ENCODE measurements at places on chromosomes 13 and 19.

GRCh38 chr13:50248516-50249143, 233.4 kb downstream of the KCNRG start:
- DNase-seq: peak; percentile 10

DNA sequence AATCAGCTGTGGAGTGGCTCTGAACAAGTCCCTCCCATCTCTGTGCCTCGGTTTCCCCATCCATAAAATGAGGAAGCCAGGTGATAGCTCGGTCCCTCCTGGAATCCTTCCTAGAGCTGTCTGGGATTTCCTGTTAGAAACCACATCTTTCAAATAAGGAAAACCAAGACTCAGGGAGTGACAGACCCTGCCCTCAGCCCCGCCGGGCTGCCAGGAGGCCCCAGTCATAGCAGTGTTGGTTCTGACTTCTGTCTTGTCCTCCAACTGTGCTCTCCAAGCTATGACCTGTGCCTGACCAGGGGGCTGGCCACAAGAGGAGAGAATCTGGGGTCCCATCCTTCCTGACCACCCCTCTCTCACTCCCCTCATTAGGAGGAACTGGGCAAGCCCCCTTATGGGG, 1.1 kb upstream of the SHD start:
- no peak for DNase-seq

DNA sequence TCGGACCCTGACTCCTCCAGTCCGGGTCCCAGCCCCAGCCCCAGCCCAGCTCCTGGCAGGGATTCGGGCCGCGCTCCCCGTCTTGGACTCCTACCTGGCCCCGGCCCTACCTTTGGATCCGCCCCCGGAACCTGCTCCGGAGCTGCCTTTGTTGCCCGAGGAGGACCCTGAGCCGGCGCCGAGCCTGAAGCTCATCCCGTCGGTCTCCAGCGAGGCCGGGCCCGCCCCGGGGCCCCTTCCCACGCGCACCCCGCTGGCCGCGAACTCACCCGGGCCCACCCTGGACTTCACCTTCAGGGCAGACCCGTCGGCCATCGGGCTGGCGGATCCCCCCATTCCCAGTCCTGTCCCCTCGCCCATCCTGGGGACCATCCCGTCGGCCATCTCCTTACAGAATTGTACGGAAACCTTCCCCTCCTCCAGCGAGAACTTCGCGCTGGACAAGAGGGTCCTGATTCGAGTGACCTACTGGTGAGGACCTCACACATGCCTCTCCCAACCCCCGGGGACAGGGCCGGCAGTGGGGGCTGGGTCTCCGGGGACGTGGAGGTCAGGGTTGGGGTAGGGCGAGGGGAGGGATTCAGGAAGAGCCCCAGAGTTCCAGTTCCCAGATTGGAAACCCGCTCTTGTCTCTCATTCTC, 732 bp downstream of the SELENOV start:
- DNase-seq: no peak

DNA sequence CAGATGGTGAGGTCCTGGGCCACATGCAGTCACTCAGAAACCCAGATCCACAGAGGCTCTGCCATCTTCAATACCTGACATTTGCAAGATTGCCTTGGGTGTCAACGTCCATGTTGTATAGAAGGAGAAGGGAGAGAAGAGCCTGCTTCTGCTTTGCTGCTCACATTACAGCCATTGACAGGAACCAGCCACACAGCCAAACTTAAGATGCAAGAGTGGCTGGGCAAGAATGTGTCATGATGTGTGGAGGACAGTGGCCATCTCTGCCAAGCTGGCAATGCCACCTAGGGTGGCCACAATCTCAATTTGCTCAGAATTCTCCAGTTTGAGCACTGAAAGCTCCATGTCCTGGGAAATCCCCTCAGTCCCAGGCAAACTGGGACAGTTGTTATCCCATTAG, 25.9 kb upstream of the SERPINE3 start:
- DNase-seq: no peak

DNA sequence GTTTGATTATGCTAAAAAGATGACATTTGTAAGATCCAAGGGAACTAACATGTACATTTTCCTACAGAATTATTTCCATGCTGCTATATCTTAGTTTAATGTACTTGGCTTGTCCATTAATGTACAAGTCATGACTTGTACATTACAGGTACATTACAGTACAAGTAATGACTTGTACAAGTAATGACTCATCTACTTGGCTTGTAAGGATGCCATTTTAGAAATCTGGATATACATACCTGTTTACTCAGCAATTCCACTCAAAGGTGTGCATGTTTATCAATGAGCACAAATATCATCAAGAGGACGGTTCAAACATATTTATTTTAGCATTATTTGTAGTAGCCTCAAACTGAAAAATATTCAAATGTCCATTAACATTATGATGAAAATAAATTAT, 87.0 kb upstream of the TRPC4 start:
- DNase-seq: peak; percentile 17

GRCh38 chr13:104571161-104571892, 1505.1 kb upstream of the SLC10A2 start:
- DNase-seq: peak; percentile 86

DNA sequence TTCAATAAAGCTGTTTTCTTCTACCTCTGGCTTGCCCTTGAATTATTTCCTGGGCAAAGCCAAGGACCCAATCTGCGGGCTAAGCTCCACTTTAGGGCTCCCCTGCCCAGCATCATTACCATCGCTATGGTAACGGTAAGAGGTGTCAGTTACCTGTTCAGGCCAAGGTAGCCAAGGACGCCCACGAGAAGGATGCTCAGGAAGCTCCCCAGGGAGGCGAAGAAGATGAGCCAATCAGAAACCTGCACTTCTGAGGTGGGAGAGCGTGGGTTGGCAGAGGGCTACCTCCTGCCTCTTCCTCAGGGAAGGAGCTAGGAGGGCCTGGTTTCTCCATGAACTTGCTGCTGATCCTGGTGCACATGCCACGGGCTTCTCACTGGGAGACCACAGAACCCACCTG, 24.7 kb downstream of the IL12RB1 start:
- DNase-seq: no peak

GRCh38 chr19:29671393-29672160, 6.3 kb downstream of the PLEKHF1 start:
- DNase-seq: peak; percentile 52

GRCh38 chr13:23630349-23631093, 60.3 kb downstream of the TNFRSF19 start:
- no peak for DNase-seq

DNA sequence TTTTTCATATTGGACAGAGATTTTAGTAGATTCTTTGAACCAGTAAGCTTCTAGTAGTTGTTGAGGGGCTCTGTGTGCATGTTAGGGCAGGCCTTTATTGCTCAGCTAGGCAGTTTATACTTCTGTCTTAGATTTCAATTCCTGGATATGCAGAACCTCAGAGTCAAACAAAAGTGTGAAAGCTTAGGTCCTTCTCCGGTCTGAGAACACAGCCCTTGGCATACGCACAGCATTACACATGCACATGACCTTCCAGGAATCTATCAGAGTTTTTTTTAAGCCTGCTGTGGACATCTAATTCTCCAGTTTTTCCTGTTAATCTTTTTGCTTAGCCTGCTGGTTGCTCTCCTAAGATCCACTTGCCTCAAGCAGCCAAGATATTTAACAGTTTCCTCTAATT, 77.9 kb upstream of the KL start:
- no peak for DNase-seq

DNA sequence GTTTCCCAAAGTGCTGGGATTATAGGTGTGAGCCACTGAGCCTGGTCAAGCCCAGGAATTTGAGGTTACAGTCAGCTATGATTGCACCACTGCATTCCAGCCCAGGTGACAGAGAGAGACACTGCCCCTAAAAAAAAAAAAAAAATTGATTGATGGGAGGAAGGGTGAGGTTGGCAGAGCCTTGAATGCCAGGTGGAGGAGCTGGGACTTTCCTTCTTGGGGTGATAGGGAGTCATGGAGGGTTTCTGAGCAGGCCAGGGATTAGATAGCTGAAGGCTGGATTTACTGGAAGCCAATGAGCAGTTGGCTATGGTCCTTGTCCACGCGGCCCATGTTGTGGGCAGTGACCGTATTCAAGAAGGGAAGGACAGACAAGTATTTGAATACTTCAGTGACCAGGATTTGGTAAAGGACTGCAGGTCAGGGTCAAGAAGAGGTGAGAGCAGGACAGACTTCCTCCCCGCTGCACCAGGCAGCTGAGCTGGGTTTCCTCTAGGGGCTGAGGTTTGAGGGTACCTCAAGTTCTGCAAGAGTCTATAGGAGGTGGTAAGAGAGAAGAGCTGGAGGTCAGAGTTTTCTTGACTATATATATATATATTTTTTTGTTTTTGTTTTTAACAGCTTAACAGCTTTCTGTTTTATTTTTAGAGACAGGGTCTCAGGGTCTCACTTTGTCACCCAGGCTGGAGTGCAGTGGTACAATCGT, 6.9 kb upstream of the ICAM4 start:
- no peak for DNase-seq

- no peak for DNase-seq
Measured at GRCh38 chr13:26784704-26785639, 24.4 kb upstream of the GPR12 start.

GRCh38 chr19:56838909-56839651, 1.4 kb downstream of the PEG3 start:
- DNase-seq: no peak

DNA sequence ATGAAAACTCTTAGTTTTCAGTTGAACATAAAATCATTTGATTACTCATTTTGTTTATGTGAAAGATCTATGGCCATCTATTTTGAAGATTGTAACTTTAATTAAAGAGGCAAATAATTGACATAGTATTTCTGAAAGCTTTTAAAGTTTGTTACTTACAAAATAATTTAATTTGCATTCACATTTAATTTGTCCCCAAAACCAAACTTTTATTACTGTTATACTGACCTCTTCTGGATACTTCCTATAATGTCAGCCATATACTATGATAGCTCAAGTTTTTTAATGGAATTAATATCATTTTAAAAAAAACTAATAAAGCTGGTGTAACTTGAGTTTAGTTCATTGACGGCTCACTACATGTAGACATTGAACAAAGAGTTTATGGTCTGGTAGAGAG, 4.9 kb upstream of the SGCG start:
- DNase-seq: no peak

- DNase-seq: no peak
Measured at GRCh38 chr13:43422116-43422515, 364.7 kb downstream of the ENOX1 start.

DNA sequence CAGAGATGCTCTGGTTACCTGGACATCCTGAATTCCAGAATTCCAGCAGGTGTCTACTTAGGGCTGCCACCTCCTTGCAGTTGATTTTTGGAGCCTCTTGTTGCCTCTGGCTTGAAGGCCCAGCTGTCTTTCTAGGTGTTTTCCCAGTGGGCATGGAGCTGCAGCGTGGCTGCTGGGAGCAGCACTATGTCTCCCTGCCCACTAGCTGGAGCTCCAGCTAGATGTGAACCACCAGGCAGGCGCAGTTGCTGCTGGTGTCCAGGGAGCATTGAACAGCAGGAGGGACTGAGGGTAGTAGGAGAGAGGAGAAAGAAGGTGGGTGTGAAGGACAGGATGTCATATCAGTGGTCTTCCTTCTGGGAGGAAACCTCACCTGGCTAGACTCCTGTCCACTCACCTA, 9.9 kb upstream of the SELENOW start:
- DNase-seq: no peak

DNA sequence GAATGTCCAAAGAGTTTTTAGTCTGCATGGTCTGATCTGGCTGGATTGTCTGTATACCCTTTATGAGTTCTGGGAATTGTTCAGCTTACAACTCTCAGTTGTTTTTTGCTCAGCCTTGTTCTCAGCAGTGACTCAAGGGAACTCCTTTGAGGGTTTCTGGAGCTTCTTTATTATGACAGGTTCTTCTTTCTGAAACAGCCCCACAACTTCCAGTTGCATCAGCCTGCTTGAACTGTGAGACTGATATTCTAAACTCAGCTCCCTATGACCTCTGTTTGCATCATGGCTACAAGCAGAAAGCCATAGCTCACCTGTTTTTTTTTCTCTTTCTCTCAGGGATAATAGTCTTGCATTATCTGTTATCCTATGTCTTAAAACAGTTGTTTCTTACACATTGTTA, 85.0 kb downstream of the TDRD3 start:
- no peak for DNase-seq

GRCh38 chr19:4229179-4229931, at the start of gene EBI3:
TSS of gene EBI3 (plus strand) at chr19:4229523. CDS start at chr19:4229551, 28 bp downstream.
- DNase-seq: peak; percentile 54

GRCh38 chr19:41802770-41803169, 6.4 kb downstream of the CEACAM3 start:
- no peak for DNase-seq

GRCh38 chr19:1181606-1182005, 7.5 kb upstream of the SBNO2 start:
- DNase-seq: no peak

GRCh38 chr13:30125422-30126073, 181.8 kb downstream of the KATNAL1 start:
- no peak for DNase-seq

- no peak for DNase-seq
Measured at GRCh38 chr19:10003271-10003670, 7.0 kb downstream of the COL5A3 start.

GRCh38 chr13:112842343-112842856, 126.6 kb upstream of the MCF2L start:
- no peak for DNase-seq

DNA sequence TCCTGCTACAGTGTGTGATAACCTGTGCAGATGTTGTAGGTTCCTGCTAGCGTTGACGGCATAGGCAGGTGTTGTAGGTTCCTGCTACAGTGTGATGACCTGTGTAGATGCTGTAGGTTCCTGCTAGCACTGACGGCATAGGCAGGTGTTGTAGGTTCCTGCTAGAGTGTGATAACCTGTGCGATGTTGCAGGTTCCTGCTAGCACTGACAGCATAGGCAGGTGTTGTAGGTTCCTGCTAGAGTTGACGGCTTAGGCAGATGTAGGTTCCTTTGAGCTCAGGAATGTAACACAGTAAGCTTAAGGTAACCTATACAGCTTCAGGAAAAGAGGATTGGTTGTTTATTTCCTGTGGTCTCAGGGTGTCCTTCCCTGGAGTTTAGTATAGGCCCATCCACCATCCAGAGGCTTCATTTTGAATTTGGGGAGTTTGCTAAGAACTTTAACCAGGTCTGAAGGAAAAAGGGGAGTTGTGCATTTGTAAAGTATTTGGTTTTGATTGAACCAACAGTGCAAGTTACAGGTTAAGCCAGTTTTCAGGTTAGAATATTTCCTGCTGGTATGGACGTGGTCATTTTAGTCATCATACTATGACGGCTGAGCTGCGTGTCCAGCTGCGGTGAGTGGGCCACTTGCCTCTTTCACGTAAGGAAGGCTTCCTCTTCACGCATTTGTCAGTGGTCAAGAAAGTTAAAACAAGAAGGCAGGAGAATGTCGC, 53.8 kb downstream of the ATP11A start:
- DNase-seq: no peak

GRCh38 chr13:75151081-75151643, 330.8 kb downstream of the TBC1D4 start:
- peak; percentile 42 for DNase-seq
